ENCODE measurements at places on chromosomes 16 and 17.
A peak's percentile ranks its signal among the peaks of the same experiment; 100 is the strongest.

GRCh38 chr17:36136439-36136838 is 32.8 kb downstream of the CCL4 start:
- no peak for DNase-seq

DNA sequence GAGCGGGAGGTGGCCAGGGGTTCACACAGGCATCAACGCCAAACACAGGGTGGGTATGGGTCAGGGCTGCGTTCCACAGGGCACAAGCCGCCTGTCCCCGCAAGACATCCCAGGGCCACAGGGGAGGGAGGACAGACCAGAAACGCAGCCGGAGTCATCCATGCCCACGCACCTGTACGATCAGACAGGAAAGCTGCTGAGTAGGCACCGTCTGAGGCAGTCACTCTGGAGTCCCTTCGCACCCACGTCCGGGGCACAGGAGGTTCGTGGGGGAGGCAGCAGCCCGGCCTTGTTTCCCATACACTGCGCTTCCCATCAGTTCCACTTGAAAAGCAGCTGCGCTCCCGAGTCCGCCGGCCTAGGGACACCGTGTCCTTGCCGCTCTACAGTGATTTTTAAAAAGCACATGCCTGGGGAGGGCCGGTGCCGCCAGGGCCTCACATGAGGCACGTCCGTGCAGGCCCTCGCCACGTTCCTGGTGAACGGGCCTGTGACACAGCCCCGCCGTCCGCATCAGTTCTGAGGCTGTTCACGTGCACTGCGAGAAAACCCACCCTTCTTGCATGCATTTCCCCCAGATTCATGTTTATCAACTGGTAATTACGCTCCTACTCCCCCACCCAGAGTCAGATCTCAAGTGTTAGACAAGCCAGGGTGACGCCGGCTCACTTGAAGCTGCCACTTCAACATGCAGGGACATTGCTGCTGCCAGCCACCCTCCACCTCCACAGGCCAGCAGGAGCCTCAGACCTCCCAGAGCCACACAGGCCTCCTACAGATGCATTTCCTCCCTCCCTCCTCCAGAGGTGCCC is 34.8 kb downstream of the WDR45B start:
- DNase-seq, result no peak

- peak; percentile 26 for DNase-seq
These were observed 504 bp upstream of the GOSR1 start for GRCh38 chr17:30476726-30477082.

GRCh38 chr17:64358261-64358788 is 32.3 kb downstream of the PECAM1 start:
- DNase-seq, result no peak
